ENCODE measurements at places on chromosomes 5 and 9.

- DNase-seq: no peak
Observed at GRCh38 chr9:115880221-115880885, 273.2 kb upstream of the PAPPA start.

DNA sequence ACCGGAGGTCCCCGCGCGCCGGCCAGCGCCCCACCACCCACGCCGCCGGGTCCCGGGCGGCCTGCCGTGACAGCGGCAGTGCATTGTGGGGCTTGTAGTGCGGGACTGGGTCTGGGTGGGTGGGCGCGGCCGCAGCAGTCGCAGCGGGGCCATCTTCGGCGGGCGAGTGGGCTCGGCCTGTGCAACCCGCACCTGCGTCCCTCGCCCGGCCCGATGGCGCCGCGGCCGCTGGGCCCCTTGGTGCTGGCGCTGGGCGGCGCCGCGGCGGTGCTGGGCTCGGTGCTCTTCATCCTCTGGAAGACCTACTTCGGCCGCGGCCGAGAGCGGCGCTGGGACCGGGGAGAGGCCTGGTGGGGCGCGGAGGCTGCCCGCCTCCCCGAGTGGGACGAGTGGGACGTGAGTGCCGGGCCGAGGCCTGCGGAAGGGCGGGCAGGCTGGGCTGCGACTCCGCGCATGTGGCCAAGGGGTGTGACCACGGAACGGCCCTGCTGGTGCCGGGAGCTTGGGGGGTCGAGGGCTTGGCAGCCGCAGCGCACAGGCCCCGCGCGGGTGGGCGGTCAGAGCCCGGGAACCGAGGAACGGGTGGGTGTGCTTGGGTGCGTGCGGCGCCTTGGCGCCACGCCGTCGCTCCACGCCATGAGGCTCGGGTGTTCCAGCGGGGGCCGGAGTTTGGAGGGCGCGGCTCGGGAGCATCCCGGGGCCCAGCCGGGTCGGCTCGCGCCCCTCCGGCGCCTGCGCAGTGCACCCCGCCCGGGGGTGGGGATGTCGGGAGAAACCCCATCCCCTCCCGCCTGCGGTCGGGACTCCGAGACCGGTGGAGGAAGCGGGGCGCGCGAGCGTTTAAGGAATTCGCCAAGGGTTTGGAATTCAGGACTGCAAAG, at the start of gene ARL10:
TSS of gene ARL10 (plus strand) at position 137 of the 881 bp plus-strand sequence. CDS start at position 214, 77 bp downstream.
- DNase-seq: peak; percentile 33

- DNase-seq: no peak
Observed at GRCh38 chr9:137634016-137634415, 15.2 kb downstream of the EHMT1 start.

- DNase-seq: no peak
Observed at GRCh38 chr5:91212714-91213092, 170.4 kb downstream of the ARRDC3 start.

GRCh38 chr9:83765376-83765775, 52.2 kb downstream of the GKAP1 start:
- no peak for DNase-seq

DNA sequence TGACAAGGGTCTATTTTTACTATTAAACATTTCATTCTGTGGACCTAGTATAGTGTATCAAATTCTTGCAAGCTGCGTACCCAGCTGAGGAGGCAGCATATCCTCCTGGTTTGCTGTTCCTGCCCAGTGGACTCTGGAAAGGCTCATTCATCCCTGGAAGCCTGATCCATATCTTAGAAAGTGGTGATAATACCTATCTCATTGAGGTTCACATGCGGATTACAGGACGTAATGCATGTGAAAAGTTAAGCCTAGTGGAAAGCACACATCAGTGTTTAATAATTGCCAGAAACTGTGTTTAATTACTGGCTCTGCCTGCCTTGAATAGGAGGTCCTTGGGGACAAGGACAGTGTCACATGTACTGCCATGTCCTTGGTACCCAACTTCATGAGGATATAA, 132.0 kb downstream of the FGF10 start:
- DNase-seq: no peak

- no peak for DNase-seq
Observed at GRCh38 chr9:11045589-11045988, 432.8 kb upstream of the PTPRD start.

GRCh38 chr9:94545940-94546339, 8.9 kb upstream of the PCAT7 start:
- no peak for DNase-seq

DNA sequence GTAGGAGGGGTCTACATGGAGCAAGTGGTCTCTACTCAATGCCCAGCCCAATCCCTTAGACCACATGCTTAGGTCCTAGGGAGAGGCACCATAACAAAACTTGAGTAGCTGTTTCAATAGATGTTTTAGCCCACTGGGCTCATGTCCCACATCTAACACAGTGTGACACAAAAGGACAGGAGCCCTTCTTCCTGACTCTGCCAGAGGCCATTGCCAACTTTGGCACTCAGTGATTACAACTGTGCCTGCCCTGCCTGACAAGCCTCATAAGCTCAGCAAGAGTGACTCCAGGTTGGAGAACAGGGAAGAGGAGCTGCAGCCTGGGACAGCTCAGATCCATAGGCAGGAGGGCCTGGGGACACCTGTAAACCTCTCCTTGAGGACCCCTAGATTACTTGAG, 230.8 kb downstream of the ENC1 start:
- DNase-seq: no peak

- peak; percentile 85 for DNase-seq
Observed at GRCh38 chr5:141560151-141560550, 58.6 kb downstream of the DIAPH1 start.

DNA sequence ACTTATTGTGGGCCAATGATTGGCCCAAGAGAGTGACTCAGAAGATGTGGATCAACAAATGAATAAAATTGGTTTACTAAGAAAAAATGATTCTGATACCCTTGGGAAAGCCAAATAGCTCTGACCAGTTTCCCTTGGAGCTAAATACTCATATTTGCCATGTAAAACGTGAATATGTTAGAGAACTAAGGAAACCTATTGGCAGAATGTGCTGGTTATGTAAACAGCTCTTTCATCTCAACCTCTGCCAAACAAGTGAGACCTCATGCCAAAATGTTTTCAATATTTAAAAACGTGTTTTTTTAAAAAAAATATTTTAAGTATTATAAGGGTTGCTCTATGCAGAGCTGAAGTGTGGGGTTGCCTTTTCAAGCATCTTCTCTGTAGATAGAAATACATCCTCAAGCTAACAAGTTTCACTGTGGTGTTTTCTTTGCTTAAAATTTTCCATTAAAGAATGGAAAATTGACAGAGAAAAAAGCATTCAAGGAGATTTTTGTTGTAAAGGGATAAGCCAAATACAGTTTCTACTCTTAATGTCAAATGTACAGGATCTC, 186.9 kb upstream of the TUT7 start:
- DNase-seq: no peak

DNA sequence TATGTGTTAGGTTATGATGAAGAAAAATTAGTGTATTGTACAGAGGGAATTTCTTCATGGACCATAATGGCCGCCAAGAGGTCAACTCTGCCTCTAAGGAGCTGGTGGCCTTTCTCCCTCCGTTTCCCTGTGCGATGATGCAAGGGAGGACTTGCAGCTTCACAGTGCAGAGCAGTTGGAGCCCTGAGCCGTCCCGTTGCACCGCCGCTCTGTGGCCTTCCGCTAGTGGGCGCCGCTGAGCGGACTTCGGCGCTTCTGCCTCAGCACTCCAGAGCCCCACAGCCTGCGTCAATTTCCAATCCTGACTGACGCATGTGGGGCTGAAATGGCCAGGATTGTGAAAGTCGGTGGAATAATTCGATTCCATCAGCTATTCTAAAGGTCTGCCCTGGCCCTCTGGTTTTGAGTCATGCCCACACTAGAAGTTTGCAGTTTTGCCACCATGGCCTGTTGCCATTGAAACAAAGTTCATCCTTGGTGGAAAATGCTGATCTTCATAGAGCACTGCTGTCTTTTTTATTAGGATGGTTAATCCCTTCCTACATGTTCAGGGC, 22.7 kb upstream of the LECT2 start:
- peak; percentile 79 for DNase-seq

DNA sequence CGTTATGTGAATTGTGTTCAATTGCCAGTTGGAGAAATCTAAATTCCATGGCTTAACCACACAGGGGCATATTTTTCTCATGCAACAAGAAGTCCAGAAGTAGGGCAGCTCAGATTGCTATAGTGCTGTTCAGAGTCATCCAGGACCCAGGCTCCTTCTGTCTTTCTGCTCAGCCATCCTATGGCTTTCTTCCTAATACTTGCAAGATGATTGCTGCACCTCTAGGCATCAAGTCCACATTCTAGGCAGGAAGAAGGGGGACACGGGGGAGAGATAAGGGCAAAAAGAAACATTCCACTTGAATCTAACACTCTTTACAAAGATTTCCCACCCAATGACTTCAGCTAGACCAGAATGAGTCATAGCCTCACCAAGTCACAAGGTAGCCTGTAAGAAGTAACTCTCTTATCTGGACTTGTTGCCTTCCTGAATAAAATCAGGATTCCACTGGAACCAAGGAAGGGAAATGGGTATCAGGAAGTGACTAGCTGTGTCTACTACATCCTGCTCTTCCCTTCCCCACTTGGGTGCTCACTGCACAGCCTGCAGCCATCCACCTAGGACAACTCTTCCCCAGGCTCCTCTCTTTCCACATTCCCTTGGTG, 5.3 kb downstream of the ERAP2 start:
- DNase-seq: peak; percentile 65

DNA sequence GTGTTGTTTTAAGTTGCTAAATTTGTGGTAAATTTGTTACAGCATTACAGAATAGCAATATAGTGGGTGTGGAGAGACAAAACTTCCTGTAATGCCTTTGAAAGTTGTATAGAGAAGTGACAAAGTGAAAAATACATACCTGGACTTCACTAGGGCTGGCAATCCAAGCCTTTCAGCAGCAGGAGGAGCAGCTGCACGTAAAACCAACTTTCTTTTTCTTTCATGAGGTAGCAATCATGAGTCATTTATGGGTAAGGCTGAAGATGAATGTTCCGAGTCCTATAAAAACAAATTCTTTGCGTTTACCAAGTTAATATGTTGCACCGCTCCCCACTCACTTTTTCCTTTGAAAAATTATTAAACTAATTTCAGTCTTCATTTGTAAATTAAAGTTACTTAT, 1138.2 kb downstream of the TAF11L14 start:
- DNase-seq: peak; percentile 82

- DNase-seq: no peak
Observed at GRCh38 chr9:86902586-86902985, 44.7 kb downstream of the GAS1 start.

GRCh38 chr5:179769271-179769670, 24.5 kb upstream of the LTC4S start:
- no peak for DNase-seq

- no peak for DNase-seq
Observed at GRCh38 chr5:176514244-176514950, 22.8 kb downstream of the RNF44 start.

- no peak for DNase-seq
Observed at GRCh38 chr5:10756549-10756948, 4.5 kb downstream of the DAP start.

GRCh38 chr9:29044959-29045358, 1471.7 kb upstream of the C9orf72 start:
- DNase-seq: peak; percentile 94

DNA sequence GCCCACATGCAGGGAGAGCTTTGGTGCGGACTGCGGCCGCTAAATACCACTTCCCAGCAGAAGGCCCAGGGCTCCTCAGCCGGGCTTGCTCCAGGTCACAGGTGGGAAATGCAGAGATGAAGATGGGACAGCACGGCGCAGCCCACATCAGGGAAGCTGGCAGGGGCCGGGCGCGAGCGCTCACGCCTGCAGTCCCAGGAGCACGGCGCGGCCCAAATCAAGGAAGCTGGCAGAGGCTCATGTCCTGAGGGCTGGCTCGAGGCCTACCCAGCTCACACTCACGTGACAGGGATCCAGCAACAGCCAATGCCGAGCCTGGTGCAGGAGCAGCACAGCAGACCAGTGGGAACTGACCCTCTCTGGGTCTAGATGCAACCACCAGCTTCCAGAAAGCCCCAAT, 16.3 kb downstream of the LPCAT1 start:
- no peak for DNase-seq

DNA sequence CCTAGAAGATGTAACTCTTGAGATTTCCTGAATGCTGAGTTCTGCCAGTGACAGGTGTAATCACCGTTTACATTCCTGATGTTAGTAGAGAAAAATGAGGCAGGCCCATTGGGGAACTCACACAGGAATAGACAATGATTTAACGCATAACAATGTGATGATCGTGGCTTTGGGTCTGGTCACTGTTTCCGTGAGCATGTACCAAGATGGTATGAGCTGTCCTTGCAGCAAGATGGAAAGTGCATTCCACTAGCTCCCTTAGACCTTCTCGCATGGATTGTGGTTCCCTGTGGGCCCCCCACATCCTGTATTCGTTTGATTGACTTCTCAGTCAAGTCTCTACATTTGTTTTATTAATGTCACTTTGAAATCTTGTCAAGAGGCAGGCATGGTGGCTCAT, 124.0 kb upstream of the DAP start:
- DNase-seq: peak; percentile 36

DNA sequence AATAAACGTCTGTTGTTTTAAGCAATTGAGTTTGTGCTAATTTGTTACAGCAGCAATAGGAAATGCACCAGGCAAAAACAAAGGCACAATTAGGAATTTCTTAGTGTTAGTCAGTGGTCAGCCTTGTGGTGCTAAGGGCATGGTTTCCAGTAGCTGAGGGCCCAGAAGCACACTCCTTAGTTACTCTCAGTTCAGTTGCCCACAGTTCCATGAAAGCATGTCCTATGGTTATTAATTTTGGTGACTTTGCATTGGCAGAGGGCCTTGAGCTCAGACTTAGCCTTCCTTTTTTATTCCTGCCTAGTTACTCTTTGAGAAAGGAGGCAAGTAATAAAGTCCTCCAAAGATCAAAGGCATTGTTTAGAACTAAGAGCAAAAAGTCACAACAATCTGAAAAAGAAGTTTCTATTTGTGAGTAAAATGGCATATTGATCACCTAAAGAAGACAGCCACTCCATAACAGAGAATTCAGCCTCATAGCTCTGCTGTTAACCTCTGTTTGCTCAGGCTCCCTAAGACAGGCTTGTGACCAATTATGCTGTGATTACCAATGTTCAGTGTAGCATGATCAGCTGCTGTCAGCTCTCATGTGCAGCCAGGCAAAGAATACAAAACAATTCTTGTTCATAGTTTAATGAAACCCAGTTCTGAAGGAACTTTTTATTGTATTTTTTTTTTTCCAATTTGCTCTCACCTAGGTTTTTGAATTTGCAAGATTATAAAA, 57.0 kb upstream of the MROH2B start:
- DNase-seq: no peak

DNA sequence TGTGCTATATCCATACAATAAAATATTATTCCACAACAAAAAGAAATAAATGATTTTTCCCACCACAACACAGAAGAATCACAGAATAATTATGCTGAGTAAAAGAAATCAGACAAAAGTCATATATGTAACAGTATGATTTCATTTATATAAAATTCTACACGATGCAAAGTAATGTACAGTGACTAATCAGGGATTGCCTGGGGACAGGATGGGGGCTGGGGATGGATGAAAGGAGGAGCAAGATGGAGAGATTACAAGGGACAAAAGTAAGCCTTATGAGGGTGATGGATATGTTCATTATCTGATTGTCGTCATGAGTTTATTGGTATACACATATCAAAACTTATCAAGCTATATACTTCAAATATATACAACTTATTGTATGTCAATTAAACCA, 154.0 kb downstream of the FBN2 start:
- DNase-seq: peak; percentile 51

GRCh38 chr5:14547666-14548065, 33.9 kb upstream of the OTULINL start:
- DNase-seq: no peak

All from epithelial cell of esophagus (primary cell).